ENCODE measurements at places on chromosomes 7 and 10.

DNA sequence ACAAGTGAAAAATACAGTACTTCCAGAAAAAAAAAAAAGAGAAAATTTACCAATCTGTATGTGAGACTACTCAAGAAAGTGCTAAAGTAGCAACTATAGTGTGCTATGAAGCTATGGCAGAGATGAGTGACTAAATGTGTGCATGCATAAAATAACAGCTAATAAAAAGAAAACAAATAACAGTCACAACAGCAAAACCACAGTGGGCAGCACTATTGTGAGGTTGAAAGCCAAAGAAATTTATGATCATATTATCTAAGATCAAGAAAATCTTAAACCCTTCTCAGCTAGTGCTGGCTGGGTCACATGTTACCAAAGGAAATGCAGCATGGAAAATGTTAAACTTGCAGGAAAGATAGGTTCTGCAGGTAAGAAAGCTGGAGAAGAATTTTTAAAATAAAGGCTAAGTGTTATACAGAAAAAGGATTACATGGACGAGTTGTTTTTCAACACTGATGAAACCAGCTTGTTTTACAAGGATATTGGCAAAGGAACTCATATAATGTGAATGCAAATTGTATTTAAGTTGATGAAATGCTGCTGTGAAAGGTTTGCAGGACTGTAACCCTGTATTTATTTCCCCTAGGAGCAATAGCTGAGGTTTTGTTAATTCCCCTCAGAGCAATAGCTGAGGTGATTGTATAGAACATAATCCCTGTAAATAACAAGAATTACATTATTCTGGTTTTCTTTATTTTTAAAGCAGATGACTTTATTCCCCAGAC, 15.6 kb upstream of the OR2A5 start:
- DNase-seq: no peak

GRCh38 chr10:59060852-59061251, 115.6 kb upstream of the PHYHIPL start:
- DNase-seq: no peak

DNA sequence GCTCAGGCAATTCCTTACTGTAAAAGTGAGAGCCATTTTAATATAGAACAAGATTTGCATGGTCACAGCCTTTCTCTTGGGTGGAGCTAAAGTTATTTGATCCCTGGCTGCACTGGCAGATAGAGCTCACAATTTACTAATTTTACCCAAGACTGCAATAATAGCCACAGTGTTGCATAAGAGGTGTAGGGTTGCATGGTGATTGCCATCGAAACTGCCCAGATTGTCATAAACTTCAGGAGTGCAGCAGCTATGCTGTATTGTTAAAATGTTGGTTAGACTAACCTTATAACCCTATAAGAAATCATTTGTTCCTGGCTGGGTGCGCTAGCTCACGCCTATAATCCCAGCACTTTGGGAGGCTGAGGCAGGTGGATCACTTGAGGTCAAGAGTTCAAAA, 50.0 kb downstream of the VCL start:
- no peak for DNase-seq

- DNase-seq: no peak
Observed at GRCh38 chr10:70575874-70576802, 26.4 kb downstream of the PRF1 start.

- no peak for DNase-seq
Observed at GRCh38 chr10:110389255-110389654, 84.5 kb upstream of the SMNDC1 start.

All from SK-N-MC (cell line).